ENCODE measurements at places on chromosomes 7 and 10. TPM values are rescaled to one million over a fixed set of nuclear protein-coding genes. Genes with fewer than 3 reads are reported as not detected.
A peak's percentile ranks its signal among the peaks of the same experiment; 100 is the strongest.

Gene RPA3
- total RNA-seq = 29.2 TPM

Gene METTL27
- total RNA-seq = 13.7 TPM

Gene SLC35B4
- total RNA-seq = 11.3 TPM

Gene STEAP1B
- total RNA-seq = 0.40 TPM

DNA sequence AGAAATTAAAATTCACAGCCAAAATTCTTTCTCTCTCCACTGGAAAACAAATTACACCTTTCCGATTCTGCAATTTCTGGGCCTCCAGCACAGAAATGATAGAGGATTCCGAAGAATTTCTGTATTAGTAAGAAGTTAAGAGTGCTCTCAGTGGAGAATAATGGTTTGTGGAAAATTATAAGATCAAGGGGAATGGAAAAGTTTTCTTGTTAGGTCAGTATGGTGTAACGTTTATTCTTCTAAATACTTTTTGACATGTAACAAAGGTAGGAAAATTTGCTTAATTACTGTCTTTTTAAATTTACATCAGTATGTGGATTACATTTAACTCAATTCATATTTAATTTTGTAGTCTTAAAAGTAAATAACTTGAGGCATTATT is 288.3 kb upstream of the NFE2L3 start:
- DNase-seq = no peak

GRCh38 chr10:129851941-129852640 is 112.0 kb downstream of the EBF3 start:
- DNase-seq = no peak

- peak; percentile 76 for DNase-seq
Observed at GRCh38 chr7:30764030-30764975, 6.9 kb upstream of the MINDY4 start.

DNA sequence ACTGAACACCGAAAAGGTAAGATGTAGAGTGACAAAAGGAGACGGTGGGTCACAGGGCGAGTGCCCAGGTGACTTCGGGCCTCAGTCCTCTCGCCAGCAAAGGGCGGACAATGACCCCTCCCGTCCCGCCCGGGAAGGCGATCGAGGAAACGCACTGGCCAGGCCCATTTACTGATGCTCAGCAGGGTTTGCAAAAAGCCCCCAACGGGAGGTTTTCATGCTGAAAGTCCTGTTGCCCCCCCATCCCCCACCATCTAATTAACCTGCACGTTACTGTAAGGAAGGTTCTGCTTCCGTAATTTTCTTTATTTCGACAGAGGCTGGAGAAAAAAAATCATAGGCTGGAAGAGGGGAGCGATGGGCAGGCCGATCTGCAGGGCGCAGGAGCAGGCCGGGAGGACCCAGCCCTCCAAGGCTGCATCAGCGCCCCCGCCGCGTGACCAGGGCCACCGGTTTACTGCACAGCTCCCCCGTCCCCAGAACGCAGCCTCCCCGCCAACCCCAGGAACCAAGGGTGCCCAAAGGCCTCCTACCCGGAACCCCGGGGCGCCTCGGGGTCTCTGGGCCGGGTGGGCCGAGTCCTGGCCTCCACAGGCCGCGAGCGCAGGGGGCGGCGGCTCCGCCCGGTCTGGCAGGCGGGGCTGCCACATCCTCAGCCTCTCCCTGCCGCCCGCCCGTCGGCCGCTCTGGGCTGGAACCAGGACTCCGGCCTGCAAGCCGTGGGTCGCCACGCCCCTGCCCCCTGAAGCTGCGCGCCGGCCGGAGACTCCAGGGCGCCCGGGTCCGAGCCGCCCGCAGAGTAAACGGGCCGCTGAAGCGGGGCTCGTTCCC is 613 bp downstream of the OAT start:
- peak; percentile 62 for DNase-seq

- no peak for DNase-seq
Observed at GRCh38 chr10:123026302-123026701, 17.5 kb downstream of the ACADSB start.

DNA sequence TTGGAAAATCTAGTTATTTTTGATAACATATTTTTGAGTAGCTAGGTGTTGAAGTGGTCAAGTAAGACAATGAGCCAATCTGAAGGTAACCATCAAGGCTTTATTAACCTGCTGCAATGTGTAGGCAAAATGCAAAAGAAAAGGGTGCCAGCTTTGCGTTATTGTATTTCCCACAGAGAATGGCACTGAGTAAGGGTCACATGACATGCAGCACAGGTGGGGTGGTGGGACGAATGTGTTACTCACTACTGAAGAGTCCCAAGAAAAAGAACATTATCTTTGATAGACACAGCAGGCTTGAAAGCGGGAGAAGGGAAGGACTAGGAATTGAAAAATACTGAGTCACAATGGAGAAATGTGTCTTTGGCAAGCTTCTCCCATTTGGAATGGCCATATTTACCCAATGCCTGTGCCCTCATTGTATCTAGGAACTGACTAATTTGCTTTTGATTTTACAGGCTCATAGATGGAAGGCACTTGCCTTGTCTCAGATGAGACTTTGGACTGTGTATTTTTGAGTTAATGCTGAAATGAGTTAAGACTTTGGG is 898.6 kb upstream of the POT1 start:
- no peak for DNase-seq

- DNase-seq = no peak
Observed at GRCh38 chr10:113278221-113278620, 274.6 kb upstream of the HABP2 start.

GRCh38 chr7:35035511-35035961 is 1.7 kb downstream of the DPY19L1 start:
- DNase-seq = no peak

DNA sequence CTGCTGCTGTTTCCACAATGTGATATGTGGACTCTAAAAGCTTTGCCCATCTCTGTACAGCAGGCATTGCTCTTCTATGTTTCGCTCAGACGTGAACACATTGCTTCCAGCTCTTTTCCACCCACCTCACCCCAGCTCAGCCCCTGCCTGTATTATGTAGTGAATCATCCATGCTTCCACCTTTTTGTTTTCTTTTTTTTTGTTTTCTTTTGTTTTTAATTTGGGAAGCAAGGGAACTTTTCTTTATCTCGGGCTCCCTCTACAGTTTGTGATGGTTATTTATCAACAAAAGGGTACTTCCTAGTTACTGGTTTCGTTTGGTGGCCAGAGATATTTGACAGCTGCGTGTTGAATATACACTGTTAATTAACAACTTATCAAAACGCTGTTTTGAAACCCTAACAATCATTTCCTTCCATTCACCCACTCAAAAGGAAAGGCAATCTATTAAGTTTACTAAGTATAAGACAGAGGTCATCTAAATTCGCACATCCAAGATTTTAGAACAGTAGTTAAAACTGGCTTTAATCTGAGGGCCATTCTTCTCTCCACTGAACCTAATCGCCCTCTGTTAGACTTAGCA is 127.9 kb upstream of the STK17A start:
- no peak for DNase-seq

GRCh38 chr7:75813781-75814236 is at the start of gene CCL24:
Gene CCL24, minus strand, starts transcription at chr7:75813806. Its CDS starts 91 bp downstream, at chr7:75813715.
- no peak for DNase-seq

GRCh38 chr7:93720106-93720505 is 145.6 kb upstream of the CALCR start:
- no peak for DNase-seq

GRCh38 chr10:72087969-72088888 is at the start of gene SPOCK2:
Gene SPOCK2, minus strand, starts transcription at chr10:72088551. Its CDS starts 223 bp downstream, at chr10:72088328.
- DNase-seq = peak; percentile 24

GRCh38 chr7:151047976-151048815 is at the start of gene ASIC3:
Gene ASIC3, plus strand, starts transcription at chr7:151048531. Its CDS starts 355 bp downstream, at chr7:151048886.
- peak; percentile 22 for DNase-seq

DNA sequence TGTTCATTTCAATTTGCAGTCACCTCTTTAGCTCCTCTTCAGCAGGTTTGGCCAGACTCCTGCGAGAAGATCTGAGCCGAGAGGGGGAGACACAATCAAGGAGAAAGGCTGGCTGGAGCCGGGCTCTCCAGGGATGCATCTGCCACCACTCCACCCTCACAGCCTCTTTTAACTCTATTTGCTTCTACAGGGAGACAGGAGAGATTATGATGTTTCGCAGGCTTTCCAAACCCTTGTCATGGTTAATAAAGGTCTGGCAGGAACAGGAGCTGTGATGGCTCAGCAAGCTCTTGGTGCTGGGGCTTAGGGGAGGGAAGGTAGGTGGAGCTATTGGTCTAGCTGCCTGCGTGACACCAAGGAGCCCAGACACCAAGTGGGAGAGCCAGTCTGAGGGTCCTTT is 448.1 kb upstream of the PODXL start:
- peak; percentile 12 for DNase-seq

GRCh38 chr7:34282271-34282670 is 375.7 kb upstream of the NPSR1 start:
- DNase-seq = no peak

DNA sequence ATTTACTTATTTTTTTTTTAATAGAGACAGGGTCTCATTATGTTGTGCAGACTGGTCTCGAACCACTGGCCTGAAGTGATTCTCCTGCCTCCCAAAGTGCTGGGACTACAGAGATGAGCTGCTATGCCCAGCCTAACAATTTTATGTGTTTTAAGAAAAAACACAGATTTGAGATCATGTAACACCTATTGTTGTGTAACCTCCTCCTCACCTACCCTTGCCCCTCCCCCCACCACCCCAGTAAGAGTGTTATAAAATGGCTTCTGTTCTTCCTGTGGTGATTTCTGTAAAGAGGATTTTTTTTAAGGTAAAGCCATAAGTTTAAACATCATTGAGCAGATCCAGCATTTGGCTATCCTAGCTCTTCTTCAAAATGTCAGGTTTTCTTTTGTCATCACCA is 7.6 kb downstream of the ARMC10 start:
- no peak for DNase-seq
